ENCODE measurements at places on chromosomes 7 and 10.
A peak's percentile ranks its signal among the peaks of the same experiment; 100 is the strongest.

GRCh38 chr7:158824028-158824427, 5.3 kb downstream of the ESYT2 start:
- DNase-seq: peak; percentile 64

GRCh38 chr10:73405556-73405955, 8.3 kb downstream of the ANXA7 start:
- DNase-seq: no peak

DNA sequence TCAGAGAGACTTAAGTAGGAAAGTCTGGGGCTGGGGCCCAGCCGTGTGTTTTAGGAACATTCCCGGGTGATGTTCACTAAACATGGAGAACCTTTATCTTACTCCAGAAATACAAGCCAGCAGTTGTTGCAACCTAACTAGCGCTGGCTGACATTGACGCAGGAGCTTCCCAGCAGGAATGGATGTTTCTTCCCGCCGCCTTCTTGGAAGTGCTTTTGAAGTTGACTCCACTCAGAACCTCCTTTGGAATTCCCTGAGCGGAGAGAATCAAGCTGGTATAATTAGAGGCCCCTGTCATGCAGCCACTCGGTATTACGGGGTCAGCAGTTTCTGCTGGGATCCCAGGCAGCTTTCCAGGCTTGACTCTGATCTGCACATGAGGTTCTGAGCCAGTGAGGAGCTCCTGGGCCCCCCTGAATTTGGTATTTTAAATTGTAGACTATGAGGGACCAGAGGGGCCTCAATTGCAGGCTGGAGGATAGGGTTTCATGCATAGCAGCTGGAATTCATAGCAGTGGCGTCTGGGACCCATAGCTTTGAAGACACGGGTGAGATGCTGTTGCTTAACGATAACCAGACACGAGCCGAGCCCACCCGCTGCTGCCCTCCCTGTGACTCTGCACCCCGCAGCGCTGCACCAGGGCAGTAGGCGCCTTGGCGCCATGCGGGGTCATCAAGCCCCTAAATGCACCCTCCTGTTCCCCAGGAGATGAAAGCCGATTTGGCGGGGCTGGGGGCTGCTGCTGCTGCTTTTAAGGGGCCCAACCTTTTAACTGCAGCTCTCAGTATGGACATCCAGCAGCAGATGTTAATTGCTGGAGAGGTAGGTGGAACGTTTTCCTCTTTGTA, 61.8 kb downstream of the EEPD1 start:
- no peak for DNase-seq

DNA sequence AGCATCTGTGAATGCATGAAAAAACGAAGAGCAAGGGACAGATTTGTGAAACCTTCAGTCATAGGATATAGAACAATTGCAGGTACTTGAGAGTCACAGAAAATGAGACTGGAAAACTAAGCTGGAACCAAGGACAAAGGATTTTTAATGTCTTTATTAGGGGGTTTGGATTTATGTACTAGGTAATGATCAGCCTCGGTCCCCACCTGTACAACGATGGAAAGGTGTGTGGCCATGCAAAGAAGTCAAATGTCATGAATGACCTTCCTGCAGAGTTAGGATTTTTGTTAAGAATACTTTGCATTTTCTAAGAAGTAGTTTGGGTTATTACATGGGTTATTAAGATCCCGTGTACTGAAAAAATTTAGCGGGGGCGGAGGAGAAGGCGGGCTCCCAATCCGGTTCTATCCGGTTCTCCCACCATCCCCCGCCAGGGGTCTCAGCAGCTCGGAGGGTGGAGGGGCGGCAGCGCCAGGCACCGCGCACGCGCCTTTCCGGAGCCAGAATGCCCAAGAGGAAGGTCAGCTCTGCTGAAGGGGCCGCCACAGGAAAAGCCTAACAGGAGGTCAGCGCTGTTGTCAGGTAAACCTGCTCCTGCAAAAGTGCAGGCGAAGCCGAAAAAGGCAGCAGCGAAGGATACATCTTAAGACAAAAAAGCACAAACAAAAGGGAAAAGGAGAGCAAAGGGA, 327.5 kb upstream of the PLXDC2 start:
- no peak for DNase-seq

GRCh38 chr10:55098452-55098851, 297.4 kb upstream of the PCDH15 start:
- DNase-seq: no peak

- no peak for DNase-seq
Observed at GRCh38 chr10:30562787-30563186, 66.8 kb downstream of the LYZL2 start.

DNA sequence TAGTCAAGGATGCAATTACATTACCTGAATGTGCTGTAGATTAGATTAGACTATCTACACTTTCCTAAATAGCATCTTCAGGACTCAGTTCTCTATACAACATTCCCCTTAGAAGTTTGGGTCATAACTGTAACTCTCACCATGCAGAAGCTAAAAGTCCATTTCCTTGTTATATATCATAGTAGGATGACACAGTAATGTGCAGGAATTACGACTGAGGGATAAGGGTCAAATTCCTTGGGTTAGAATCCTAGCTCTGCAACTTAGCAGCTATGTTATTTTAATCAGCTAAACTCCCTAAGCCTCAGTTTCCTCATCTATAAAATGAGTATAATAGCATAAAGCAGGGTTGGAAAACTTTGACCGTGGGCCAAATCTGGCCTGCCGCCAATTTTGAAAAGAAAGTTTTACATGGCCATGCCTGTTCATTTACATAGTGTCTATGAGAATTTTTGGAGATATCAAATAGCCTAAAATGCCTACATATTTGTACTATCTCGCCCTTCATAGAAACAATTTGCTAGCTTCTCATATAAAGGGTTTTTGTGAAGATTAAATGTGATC, 14.8 kb downstream of the NRCAM start:
- DNase-seq: no peak

GRCh38 chr7:44257618-44258422, 57.0 kb downstream of the YKT6 start:
- DNase-seq: peak; percentile 88

- DNase-seq: no peak
Observed at GRCh38 chr7:24477398-24478136, 95.7 kb upstream of the PALS2 start.

DNA sequence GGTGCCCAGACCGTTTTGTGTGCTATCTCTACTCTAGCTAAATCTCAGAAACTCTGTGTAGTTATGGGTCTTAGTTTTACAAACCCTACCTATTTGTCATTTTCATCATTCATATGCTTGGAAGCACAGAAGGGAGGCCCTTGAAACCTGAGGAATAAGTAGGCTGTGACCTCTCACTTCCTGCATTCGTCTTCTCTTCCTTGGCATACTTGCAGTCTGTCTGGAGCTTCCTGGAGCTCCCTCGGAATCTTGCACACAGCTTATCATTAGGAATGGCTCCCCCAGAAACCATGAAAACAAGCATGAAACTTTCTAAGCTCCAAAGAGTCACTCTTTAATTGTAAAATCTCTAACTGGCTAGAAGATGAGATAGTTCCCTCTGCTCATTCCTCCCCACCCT, 376.9 kb upstream of the MYO3A start:
- no peak for DNase-seq

GRCh38 chr10:63976538-63976937, 455.3 kb downstream of the REEP3 start:
- DNase-seq: peak; percentile 75

DNA sequence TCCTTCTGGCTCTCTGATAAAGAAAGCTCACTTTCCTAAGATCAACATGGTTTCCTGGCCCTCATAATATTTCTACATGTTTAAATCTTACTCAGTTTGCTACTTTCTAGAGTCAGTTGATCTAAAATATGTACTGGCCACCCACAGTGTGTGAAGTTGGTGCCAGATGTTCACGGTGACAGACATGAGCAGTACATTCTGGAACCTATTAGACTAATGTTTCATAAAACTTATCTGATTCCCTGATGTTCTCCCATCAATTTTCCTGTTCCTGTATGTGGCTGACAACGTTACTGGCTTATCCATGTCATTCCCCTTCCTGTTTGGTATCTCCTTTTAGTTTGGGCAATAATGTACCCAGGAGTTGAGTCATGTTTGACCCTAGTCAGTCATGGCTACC, 13.7 kb upstream of the CPVL start:
- DNase-seq: no peak

- peak; percentile 3 for DNase-seq
Observed at GRCh38 chr10:52566471-52567246, 205.9 kb downstream of the MBL2 start.

DNA sequence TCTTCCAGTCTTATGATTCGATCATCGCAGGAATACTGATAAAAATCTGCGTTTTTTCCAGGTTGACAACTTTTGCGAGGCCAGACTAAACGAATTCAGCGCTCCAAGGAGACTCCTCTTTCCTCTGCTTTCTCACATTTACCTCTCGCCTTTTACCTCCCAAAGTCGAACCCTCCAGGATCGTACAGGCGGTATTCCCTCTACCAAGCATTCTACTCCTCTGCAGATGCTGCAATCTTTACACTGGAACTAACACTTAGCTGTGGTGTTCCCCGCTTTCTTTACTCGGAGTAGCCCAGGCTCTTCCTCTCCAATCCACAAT, 449 bp downstream of the NUDT5 start:
- peak; percentile 7 for DNase-seq

DNA sequence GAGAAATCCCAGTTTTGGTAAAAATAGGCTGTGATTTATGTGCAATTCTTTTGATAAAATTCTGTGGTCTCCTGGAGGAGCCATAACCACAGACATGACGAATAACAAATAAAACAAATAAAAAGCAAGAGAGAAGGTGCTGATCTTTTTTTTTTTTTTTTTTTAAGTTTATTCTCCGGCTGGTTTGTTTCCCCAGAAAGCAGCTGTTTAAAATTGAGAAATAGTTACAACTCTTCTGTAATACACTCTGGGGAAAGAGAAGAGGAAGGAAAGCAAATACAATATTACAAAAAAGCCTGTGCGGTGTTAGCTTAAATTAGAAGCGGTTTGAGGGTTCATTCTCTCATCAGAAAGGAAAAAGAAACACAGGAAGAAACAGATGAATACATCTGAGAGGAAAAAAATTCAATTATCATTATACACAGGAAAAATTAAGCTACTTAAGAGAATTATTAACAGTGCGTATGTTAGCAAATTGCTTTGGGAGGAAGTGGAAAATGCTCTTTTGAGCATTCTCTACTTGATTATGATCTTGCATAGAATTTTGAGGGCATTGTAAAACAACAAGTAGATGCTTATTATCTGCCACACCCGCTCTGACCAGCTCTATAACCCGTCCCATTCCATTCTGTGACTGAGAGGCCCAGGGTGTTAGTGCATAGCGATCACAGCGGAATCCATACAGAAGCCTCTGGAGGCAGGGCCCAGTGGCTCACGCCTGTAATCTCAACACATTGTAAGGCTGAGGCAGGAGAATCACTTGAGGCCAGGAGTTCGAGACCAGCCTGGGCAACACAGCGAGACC, 40.6 kb upstream of the WAC start:
- DNase-seq: no peak

GRCh38 chr10:17580885-17581284, 36.3 kb downstream of the HACD1 start:
- DNase-seq: no peak

DNA sequence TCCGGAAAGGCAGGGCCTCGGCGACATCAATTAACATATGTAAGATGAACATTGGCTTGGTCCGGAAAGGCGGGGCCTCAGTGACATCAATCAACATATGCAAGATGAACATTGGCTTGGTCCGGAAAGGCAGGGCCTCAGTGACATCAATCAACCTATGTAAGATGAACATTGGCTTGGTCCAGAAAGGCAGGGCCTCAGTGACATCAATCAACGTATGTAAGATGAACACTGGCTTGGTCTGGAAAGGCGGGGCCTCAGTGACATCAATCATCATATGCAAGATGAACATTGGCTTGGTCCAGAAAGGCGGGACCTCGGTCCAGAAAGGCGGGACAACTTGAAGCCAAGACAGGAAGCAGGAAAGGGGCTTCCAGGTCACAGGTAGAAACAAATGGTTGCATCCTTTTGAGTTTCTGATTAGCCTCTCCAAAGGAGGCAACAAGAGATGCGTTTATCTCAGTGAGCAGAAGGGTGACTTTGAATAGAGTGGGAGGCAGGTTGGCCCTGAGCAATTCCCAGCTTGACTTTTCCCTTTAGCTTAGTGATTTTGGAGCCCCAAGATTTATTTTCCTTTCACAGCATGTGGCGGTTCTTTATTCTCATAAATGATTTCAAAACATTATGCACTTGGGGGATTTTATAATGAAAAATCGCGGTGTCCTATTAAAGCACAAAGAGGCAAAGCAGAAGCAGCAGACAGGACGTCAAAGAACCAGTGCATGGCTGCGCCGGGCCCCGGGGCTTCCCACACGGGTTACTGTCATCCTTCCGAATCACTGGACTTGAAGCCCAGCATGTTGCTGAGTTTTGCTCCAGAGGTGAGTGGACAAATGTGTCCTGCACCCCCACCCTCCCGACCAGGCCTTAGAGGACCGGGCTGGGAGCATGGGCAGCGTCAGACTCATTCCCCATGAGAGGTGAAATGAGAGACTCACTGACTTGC, 43.1 kb upstream of the EN2 start:
- DNase-seq: no peak

DNA sequence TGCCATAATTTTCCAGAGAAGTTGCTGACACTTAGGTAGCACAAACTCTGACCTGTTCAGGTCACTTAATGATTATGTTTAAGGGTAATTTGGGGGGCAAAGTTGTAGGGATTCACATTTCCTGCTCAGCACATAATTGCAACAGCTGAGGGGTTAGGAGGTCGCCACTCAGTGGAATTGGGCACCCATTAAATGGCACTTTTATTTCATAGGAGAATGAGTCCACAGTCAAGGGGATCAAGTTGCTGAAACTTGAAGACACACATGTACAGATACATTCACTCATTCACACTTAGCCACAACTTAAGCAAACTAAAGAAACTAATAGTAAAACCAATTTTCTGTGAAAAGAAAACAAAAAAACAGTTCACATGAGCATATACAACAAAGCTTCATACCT, 1.5 kb downstream of the PCDH15 start:
- no peak for DNase-seq

DNA sequence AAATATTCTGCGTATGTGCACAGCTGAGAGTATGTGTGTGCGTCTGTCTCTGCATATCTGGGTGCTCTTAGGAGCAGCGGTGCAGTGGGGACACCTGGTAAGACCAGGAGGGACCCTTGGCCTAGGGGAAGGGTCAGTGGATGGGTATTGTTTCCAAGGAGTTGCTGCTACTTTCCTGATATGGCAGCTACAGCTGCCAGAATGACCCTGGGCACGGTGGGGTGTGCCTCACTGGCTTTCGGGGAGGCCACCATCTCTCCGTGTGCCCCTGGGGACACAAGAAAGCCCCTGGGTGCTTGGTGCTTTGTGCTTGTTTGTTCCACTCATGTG, 8.6 kb downstream of the PFKFB3 start:
- no peak for DNase-seq
